Endodermal cell (in vitro differentiated cells): ENCODE measurements at places on chromosomes 13 and 19. TPM values are rescaled to one million over a fixed set of nuclear protein-coding genes. Genes with fewer than 3 reads are reported as not detected.

DNA sequence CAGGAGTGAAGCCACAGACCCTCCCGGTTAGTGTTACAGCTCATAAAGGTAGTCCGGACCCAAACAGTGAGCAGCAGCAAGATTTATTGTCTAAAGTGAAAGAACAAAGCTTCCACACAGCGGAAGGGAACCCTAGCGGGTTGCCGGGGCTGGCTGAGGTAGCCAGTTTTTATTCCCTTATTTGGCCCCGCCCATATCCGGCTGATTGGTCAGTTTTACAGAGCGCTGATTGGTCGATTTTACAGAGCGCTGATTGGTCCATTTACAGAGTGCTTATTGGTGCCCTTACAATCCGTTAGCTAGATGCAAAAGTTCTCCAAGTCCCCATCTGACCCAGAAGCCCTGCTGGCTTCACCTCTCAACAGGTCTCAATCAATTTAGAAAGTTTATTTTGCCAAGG is 126.0 kb upstream of the RFC3 start:
- H3K27ac ChIP-seq = no peak overlapping the region
- no peaks in the 10 kb centered on the region for H3K27me3 ChIP-seq
- H3K36me3 ChIP-seq = no peaks in the 10 kb centered on the region

GRCh38 chr13:59133903-59134302 is 1029.8 kb downstream of the DIAPH3 start:
- no peaks in the 10 kb centered on the region for H3K4me1 ChIP-seq
- no peak overlapping the region for H3K27ac ChIP-seq
- H3K36me3 ChIP-seq = no peaks in the 10 kb centered on the region
- DNase-seq = no peak

DNA sequence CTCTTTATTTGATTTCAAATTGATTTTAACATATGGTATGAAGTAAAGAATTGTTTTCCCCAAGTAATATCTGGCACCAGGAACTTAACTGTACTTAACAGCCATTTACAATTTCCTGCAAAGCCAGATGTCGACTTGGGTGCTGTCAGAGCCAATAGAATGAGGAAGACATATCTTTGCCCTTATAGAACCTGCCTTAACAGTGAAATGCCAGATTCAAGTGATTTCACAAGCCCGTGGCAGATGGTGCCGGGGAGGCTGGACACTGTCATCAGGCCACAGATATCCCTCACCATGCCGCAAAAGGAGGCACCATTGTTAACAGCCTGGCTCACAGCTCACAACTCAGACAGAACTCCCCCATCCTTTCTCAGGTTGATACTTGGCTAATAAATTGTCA is 48.7 kb downstream of the ESD start:
- H3K27ac ChIP-seq = no peak overlapping the region
- DNase-seq = no peak
- no peaks in the 10 kb centered on the region for H3K27me3 ChIP-seq

DNA sequence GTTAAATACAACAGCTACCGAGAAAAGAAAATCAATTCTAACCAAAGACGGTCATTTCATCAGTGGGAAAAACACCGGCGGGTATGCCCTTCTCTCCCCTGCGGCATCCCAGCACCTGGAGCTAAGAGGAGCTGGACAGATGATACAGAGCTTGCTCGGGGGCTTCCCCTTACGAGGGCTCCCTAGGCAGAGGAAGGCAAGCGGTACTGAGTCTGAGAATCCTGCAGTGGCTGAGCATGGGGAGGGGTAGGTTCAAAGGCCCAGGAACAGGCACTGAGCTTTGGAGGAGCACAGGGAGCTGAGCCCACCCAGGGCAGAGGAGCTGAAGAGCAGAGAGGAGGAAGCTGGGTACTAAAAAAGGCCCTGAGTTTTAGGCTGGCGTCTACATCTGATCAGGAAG is 12.7 kb downstream of the STK24 start:
- H3K36me3 ChIP-seq = peaks cover 10% of the 10 kb centered on the region
- H3K27ac ChIP-seq = no peak overlapping the region
- H3K27me3 ChIP-seq = no peaks in the 10 kb centered on the region

The ZNF497 gene
- total RNA-seq = 5.5 and 5.9 TPM in 2 replicates

The SKA3 gene
- 24.1 and 27.0 TPM in 2 replicates for total RNA-seq

DNA sequence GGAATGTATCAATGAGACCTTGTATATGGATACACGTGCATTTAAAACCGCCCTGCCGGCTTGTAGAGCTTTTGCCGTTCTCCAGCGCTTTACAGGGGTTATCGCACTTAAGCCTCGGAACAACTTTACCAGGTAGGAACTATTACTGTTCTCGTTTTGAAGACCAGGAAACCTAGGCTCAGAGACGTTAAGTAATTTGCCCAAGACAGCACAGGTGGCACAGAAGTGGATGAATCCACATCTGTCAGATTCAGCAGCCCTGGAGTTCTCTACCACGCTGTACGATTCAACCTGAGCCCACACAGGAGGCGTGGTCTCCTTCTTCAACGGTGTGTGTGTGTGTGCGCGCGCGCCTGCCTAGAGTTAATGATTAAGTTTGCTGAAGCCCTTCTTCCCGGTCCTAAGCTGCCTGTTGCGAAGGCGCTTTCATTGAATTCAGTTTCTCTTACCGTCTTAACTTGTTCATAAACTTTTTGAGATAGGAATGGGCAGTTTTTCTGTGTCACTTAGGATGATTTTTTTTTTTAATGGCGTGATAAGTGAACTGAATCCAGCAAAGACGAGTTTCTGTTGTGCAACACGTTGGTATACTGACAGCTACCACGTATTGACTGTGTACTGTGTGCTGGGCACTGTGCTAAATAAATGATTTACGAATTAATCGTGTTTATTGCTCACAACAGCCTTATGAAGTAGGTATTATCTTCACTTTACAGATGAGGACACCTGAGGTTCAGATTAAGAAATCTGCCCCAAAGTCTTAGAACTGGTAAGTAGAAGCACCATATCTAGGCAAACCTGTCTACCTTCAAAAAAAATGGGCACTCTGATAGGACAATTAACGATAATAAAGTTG is 67.4 kb downstream of the KCNRG start:
- no peaks in the 10 kb centered on the region for H3K27me3 ChIP-seq
- peak; percentile 91 for DNase-seq
- no peaks in the 10 kb centered on the region for H3K36me3 ChIP-seq
- H3K27ac ChIP-seq = no peak overlapping the region
- no peaks in the 10 kb centered on the region for H3K4me1 ChIP-seq

The COX6B2 gene
- total RNA-seq = 0.59 to 2.6 TPM (median 0.75 TPM) in 3 replicates

- H3K4me3 ChIP-seq = no peak overlapping the region
- H3K36me3 ChIP-seq = peaks cover 28% of the 10 kb centered on the region
- H3K27me3 ChIP-seq = no peaks in the 10 kb centered on the region
- DNase-seq = no peak
- peaks cover 18% of the 10 kb centered on the region for H3K4me1 ChIP-seq
Measured at GRCh38 chr19:47615230-47615629, 6.3 kb downstream of the BICRA start.

The RPS28 gene
- total RNA-seq = 1,809 and 1,815 TPM in 2 replicates

DNA sequence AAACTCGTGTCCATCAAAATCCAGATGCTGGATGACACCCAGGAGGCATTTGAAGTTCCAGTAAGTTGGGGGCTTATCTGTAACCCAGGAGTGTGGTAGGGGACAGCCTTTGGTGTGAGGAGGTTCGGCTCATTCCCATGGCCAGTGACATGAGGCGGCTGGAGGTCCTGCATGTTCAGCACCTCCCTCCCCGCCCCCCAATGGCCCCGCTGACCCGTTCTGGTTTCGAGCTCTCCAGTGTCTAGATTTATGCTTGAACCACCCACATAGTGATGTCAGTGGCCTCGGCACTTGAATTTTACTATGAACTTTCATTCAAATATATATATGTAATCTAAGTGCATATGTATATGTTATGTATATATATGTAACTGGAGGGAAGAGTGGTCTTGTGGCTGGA is 36.3 kb upstream of the RNF113B start:
- DNase-seq = no peak
- H3K36me3 ChIP-seq = peaks cover 83% of the 10 kb centered on the region
- H3K4me3 ChIP-seq = no peak overlapping the region
- H3K27ac ChIP-seq = no peak overlapping the region
- no peaks in the 10 kb centered on the region for H3K27me3 ChIP-seq
- H3K4me1 ChIP-seq = no peaks in the 10 kb centered on the region

- no peak overlapping the region for H3K27ac ChIP-seq
- no peak overlapping the region for H3K4me3 ChIP-seq
- no peaks in the 10 kb centered on the region for H3K36me3 ChIP-seq
Measured at GRCh38 chr13:75329723-75330122, 152.2 kb downstream of the TBC1D4 start.

DNA sequence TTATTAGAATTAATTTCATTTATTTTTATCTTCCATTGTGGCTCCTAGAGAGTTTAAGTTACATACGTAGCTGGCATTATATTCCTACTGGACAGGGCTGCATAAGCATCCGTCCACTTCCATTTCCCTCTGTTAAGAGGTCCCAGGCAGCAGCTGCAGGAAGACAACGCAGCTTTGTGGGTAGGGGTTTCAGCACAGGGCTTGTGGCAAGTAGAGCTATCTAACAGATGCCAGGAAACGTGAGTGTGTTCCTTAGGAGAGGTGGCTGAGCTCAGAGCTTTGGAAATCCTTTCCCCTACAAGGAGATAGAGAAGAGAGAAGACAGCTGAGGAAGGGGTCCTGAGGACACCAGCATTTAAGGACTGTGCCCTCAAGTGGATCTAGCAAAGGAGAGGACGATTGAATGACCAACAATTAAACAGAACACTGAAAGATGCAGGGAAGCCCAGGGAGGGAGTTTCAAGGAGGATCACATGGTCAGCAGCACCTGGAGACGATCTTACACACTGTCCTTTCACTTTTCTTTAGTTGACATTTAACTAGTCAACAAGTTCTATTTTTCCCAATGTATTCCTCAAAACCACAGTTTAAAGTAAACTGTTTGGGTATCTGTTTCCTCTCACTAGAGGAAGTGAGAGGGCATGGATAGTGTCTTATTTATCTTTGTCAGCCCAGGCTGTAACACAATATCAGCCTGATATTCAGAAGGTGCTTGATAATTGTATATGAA is 2.3 kb upstream of the N4BP2L1 start:
- no peaks in the 10 kb centered on the region for H3K36me3 ChIP-seq
- H3K27me3 ChIP-seq = peaks cover 34% of the 10 kb centered on the region
- no peaks in the 10 kb centered on the region for H3K4me1 ChIP-seq
- DNase-seq = no peak

The FGF14 gene
- 0.26 and 0.34 TPM in 2 replicates for total RNA-seq

DNA sequence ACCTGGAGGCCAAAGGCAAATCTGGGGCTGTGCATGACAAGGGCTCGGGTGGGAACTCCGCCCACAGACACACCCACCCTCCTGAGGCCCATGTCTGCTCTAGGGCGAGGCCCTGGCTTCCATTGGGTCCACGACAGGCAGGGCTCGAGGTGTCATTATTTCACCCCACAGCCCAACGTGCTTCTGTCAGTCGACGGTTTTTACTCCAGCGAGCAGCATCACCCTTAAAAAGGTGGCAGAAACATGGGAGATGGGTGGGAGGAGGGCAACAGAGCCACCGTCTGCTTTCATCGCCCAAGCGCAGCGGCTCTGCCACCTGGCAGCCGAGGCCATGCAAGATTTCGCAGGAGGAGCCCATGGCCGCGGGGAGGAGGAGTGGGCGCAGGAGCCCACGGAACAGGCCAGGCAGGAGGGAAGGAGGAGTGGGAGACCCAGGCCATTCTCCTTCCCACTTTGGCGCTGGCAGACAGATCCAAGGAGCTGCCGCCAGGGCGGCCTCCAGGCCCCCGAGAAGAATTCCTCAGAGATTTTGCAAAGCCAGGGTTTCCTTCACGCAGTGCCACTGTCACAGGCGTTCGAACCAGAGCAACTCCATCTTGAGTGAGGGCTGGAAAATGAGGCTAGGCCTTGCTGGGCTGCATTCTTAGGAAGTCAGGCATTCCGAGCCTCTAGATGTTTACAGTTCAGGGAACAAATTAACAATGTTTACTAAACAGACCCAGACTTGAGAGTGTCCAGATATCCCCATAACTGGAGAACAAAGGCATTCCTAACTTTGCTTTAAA is 49.3 kb upstream of the TUBGCP3 start:
- no peaks in the 10 kb centered on the region for H3K4me1 ChIP-seq
- peaks cover 27% of the 10 kb centered on the region for H3K27me3 ChIP-seq
- peak; percentile 64 for DNase-seq
- no peak overlapping the region for H3K4me3 ChIP-seq
- no peaks in the 10 kb centered on the region for H3K36me3 ChIP-seq
- H3K27ac ChIP-seq = no peak overlapping the region

The PTPRH gene
- total RNA-seq = not detected in 2 replicates

GRCh38 chr19:21474671-21475181 is 30.7 kb upstream of the ZNF429 start:
- H3K4me1 ChIP-seq = no peaks in the 10 kb centered on the region
- peak overlapping the region; percentile 93 for H3K27ac ChIP-seq
- H3K36me3 ChIP-seq = no peaks in the 10 kb centered on the region

DNA sequence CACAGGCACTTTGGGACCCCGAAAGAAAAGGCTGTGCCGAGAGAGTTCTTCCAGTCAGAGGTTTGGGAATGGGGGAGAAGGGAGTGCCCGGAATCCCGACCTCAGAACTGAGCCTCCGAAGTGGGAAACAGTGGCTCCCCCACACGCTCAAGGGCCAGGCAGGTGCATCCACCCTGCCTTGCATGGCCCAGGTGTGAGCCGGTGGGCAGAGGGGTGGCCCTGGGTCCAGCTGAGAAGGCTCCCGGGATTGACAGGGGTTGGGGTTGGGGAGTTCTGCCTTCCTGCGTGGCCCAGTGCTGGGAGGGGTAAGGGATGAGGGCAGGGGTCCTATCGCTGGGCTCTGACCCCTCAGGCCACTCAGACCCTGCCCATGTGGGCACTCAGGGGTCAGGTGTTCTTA is 163.5 kb upstream of the TUBA3C start:
- no peaks in the 10 kb centered on the region for H3K4me1 ChIP-seq
- H3K27me3 ChIP-seq = no peaks in the 10 kb centered on the region

GRCh38 chr19:24140099-24140498 is 53.1 kb downstream of the ZNF254 start:
- H3K27ac ChIP-seq = no peak overlapping the region
- no peaks in the 10 kb centered on the region for H3K27me3 ChIP-seq
- DNase-seq = no peak
- no peak overlapping the region for H3K4me3 ChIP-seq

DNA sequence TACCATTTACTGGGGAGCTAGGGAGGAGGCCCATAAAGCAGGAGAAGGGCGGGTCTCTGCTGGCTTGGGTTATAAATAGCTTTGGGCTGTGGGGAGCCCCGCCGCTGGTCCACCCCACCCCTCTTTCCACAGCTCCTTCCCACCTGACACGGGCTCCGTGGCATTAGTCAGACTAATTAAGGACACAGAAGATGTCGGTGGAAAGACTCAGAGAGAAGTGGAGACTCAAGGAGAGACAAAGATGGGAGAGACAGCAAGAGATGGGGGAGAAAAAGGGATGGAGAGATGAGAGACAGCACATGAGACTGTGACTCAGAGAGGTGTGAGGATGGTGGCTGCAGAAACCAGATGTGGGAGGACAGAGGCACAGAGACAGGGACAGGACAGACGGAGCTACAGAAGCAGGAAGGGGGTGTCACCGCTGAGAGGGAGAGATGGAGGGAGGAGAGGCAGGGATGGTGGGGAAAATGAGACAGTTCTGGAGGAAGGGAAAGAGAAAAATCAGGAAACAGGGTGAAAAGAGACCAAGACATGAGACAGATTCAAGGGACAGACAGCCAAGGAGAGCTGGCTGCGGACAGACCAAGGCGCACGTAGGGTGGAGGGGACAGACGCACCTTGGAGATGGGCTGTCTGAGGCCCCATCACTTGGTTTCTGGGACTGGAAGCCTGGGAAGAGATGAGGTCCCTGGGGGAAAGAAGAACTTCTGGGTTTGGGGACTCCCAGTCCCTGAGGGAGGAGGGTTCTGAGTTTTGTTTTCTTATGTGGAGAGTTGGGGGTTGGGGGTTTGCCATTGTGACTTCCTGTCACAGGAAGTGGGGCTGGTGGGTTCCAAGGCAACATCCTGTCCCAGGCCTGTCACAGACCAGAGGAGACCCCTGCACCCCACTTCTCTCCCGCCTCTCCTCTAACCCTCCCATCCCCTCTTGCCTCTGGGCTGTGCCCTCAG is 4.1 kb downstream of the ARHGEF1 start:
- H3K4me1 ChIP-seq = no peaks in the 10 kb centered on the region
- peaks cover 18% of the 10 kb centered on the region for H3K36me3 ChIP-seq
- H3K4me3 ChIP-seq = no peak overlapping the region
- H3K27me3 ChIP-seq = no peaks in the 10 kb centered on the region
- no peak overlapping the region for H3K27ac ChIP-seq
